Activated effector memory CD4-positive, alpha-beta T cell treated with Interleukin-2 at 50 U/mL for 16 hours (primary cell): ENCODE measurements at places on chromosomes 4 and X.
A peak's percentile ranks its signal among the peaks of the same experiment; 100 is the strongest.

DNA sequence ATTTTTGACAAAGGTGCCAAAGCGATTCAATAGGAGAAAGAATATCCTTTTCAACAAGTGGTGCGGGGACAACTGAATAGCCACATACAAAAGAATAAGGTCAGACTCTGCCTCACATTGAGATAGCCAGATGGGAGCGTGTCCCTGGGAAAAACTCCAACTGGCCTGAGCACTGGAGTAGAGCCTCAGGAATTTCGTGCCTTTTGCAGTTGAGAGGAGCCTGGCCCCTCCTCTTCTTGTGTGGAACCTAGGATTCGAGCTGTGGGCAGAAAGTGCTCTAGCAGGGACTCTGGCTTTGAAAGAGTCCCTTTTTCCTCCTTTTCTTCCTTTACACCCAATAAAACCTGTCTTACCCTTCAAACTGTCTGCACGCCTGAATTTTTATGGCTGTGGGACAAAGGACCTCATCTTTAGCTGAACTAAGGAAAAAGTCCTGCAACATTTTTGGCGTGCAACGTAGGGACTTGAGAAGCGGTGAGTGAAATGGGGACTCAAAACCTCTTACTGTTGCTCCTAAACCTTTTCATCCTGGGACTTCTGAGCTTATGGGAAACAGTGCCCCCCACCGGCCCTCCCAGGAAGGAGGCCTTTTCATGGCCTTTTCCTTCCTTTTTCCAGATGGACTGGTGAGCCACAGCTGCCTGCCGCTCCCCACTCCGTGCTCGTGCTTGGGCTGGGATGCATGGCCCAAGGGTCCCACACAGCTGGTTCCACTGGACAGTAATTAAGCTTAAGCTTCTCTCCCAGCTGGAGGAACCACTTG is 68.6 kb downstream of the BMP15 start:
- DNase-seq, result no peak

DNA sequence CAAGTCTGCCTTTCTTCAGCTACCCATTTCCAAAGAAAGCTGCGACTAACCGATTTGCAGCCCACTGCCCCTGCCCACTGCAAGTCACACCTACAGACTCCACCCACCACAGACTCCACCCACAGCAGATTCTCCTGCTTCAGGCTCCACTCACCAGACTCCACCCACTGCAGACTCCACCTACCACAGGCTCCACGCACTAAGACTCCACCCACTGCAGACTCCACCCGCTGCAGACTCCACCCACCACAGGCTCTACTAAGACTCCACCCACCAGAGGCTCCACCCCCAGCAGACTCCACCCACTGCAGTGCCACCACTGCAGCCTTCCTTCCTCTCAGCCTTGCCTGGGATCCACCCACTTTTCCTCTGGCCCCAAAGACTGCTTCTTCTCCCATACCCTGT is 41.3 kb downstream of the ABLIM2 start:
- no peak for DNase-seq

- no peak for DNase-seq
Observed at GRCh38 chrX:97524997-97525396, 641.3 kb downstream of the RPA4 start.

- no peak for DNase-seq
Observed at GRCh38 chr4:119299260-119299671, 22.7 kb downstream of the FABP2 start.

DNA sequence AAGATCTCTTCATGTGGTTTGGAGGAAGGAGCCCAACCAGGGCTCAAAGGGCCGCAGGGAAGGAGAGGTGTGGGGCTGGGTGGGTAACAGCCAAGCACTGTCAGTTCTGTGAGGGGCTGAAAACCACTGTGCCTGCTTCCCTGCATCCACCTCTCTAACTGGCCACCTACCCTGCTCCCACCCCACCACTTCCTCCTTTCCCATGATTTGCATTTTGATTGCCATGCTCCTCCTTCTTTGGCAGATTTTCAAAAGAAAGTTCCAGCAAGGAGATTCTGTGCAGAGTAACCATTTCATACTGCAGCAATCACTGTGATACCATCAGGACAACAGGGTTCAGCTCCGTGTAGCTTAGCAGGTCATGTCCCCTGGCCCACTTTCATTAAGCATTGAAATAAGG is 1.8 kb downstream of the ZNF674 start:
- DNase-seq, result no peak

- no peak for DNase-seq
Observed at GRCh38 chrX:136635235-136635634, 12.7 kb upstream of the CD40LG start.

DNA sequence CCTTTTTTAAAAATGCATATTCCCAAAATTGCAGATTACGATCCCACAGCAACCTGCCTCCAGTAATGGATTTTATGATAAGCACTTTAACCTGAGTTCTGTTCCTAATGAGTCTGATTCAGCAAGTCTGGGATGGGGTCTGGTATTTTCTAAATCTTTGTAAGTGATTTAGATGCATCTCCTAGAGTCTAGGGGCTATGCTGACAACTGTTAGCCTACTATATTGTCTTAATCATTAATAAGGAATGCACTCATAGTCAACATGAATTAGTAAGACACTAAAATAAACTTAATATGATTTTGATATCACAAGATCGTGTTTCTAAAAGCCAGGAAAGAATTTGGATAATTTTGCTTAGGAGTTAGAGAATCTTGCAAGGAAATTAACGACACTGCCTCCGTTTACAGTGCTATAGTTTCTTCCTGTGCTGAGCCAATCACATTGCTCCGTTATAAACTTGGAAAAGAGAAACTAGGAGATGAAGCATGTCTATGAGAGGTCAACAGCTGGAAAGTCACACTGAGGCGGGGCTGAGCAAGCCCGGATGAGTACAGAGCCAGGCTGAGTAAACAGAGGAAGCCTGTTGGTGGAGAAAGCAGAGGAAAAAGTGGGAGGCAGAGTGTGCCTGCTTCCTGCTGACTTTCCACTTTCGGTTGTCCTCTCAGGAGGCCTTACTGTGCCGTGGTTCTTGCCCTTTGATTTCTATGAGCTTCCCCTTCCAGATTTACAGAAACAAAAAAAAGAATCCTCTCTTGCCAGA is 5.4 kb downstream of the SCARB2 start:
- DNase-seq, result no peak

DNA sequence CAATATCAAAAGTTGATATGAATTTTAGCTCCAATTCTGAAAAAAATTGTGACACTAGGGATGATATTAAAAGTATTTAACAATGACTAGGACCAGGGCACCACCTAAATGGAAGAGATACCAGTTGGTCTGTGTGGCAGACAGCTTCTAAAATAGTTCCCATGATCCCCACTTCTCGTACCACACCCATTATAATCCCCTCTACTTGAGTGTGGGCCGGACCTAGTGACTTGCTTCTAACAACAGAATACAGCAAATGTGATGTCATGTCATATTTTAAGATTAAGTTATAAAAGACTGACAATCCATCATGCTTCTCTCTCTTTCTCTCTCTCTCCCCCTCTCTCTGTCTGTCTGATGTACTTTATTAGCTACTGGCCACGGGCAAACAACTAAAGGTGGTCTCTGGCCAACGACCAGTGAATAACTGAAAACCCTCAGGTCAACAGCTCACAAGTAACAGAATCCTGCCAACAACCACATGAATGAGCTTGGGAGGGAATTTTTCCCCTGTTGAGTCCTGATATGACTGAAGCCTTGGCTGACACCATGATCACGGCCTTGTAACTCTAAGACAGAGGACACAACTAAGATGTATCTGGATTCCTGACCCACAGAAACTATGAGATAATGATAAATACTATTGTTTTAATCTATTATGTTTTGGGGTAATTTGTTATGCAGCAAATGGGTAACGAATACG is 34.4 kb downstream of the FAM13A start:
- DNase-seq, result no peak

DNA sequence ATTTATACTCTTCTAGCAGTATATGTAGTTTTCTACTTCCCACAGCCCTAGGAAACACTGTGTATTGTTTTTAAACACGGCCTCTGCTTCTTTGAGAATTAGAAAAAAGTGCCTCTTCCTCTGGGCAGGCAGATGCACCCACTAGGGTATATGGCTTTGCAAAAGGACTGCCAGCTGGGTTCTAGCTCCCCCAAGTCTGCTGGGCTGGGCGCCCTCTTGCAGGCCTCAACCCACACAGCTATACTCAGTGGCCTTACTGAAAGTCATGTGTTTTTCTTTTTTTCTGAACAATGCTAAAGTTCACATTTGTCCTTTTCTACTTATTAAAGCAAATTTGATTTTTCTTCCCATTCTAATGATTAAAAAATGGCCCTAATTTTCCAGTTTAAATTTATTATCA is 35.5 kb upstream of the BMPR1B start:
- DNase-seq, result no peak

- no peak for DNase-seq
Observed at GRCh38 chr4:85209161-85209560, 242.7 kb upstream of the WDFY3 start.

GRCh38 chrX:21745756-21746155 is 12.2 kb downstream of the SMPX start:
- DNase-seq, result peak; percentile 0

- DNase-seq, result no peak
Observed at GRCh38 chr4:76571274-76571673, 136.2 kb downstream of the SHROOM3 start.

- DNase-seq, result no peak
Observed at GRCh38 chr4:38980903-38981676, 51.1 kb downstream of the TMEM156 start.

DNA sequence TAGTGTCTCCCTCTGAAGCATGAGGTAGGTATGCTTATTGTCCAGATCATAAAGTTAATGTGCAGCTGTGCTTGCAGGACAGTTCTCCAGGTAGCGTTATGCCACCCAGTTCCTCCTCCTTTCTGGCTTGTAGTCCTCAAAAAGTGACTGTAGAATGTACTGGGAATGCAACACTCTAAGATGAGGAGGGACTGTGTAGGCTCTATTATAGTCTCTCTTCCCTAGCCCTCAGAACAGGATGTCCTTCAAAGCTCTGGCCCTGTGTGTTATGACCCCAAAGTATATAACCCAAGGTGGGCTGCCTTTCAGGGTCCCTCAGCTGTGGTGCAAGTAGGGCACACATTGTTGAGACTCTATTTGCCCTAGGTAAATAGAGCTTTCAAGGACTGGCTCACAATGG is 20.8 kb upstream of the MANBA start:
- no peak for DNase-seq

- no peak for DNase-seq
Observed at GRCh38 chrX:70444326-70444945, at the start of gene DLG3. Gene DLG3 (plus strand): TSS chrX:70444835. CDS start chrX:70445202, 367 bp downstream.

- no peak for DNase-seq
Observed at GRCh38 chr4:96407225-96407624, 567.3 kb downstream of the PDHA2 start.

DNA sequence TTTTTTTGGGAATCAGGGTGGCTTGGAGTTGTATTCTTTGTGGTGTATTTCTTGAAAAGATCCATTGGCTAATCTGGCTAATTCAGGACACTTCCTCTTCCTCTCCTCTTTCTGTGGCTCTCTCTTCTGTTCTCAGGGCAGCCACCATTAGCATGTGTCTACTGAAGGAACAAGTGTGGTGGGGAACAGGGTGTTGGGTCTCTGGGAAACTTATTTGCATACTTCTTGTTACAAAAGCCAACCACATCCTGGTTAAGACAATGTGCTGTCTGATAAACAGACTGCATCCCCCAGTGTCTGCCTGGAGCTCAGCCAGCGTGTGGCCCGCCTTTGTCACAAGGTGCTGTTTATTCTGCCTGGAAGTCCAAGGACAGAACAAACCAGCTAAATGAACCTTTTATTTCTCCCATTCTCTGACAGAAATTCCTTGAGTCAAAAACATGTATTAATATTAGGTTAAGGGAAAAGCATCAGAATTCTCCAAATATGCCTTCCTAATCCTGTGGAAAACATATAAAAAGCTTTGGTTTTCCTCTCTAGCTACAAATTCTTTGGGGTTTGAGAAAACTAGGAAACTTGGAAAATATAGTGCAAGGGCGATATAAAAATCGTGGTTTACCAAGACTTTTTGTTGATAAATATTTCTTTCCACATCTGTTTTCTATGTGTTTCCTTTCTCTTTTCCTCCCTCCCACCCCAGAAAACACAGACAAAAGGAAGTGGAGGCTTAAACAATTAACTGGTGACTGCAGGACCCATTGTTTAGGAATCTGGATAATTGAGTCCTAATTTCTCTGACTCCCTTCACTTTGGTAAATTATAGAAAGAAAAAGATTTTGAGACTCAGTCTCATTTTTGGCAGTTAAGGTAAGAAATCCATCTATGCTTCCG is 203.6 kb downstream of the SPRY1 start:
- peak; percentile 29 for DNase-seq

GRCh38 chrX:133081990-133082389 is 14.9 kb downstream of the USP26 start:
- no peak for DNase-seq

DNA sequence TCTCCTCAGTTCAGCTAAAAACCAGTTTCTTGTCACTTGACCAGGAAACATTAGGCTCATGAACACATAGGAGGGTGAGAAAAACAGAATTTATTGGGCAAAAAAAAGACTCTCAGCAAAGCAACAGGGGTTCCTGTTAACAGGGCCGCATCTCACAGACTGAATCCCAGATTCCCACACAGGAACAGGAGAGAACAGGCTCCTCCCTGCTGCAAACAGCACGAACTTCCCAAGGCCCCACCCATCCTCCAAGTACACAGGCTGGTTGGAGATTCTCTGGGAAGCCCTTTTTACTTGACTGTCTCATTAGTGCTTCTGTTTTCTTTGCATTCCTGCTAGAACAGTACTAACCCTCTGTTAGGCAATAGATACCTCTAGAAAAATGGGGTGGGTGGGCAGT is 52.4 kb upstream of the IL21 start:
- no peak for DNase-seq

- no peak for DNase-seq
Observed at GRCh38 chr4:48557478-48557877, 67.4 kb downstream of the ZAR1 start.

DNA sequence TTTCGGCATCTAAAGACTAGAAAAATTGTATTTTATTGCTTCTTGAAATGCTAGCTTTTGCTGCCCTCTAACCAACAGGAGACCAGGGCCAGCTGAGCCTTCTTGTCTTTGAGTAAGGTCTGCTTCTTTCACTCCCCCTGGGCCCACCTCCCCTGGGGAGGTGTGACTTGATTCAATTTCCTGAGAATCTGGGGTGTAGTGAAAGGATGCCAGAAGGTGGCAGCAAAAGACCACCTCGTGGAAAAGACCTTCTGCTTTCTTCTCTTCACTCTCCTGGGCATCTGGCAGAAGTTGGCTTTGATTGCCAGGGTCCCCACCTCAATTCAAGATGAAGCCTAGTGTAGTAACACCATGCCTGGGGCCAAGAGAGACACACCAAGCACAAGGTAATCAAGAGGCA is 96.5 kb upstream of the MAOA start:
- no peak for DNase-seq

GRCh38 chr4:177441061-177441802 is 1.0 kb downstream of the AGA start:
- DNase-seq, result no peak

DNA sequence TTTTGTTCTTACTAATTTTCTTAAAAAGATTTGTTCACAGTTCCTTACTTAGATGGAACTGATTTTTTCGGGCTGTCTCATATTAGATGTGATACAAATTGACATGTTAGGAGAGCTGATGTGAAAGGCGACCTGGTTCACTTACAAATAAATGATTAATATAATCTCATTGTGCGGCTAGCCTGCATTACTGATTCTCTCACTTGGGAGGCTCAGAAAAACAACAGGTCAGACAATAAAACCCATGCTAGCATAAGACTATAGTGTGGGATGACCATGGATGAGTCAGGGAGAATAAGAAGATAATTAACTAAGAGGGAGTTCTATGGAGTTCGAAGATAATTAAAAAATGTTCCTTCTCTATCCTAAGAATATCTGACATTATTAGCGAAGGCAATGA is 40.8 kb downstream of the RTL9 start:
- DNase-seq, result no peak

GRCh38 chr4:2650276-2650675 is 105.9 kb downstream of the TNIP2 start:
- DNase-seq, result no peak
